ENCODE measurements at places on chromosomes 2 and 18. TPM values are rescaled to one million over a fixed set of nuclear protein-coding genes. Genes with fewer than 3 reads are reported as not detected.

DNA sequence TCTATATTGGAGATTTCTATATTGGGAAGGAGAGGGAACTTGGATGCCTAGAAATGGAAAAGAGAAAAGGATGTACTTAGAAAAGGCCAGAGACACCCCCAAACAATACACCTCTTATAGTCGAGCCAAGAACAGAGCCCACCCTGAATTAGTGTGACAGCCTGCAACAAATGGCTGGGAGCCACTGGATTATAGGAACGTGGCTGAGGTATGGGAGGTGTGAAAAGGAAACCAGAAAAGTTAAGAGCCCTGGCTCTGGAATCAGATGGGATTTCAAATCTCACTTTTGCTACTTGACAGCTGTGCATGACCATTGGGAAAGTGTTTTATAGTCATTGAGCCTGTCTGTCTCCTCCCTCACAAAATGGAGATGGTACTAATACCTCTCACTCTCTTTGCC is 394.0 kb downstream of the ZNF521 start:
- no peaks in the 10 kb centered on the region for H3K36me3 ChIP-seq
- no peak overlapping the region for H3K27ac ChIP-seq
- no peaks in the 10 kb centered on the region for H3K4me1 ChIP-seq
- DNase-seq = no peak
- no peaks in the 10 kb centered on the region for H3K27me3 ChIP-seq

DNA sequence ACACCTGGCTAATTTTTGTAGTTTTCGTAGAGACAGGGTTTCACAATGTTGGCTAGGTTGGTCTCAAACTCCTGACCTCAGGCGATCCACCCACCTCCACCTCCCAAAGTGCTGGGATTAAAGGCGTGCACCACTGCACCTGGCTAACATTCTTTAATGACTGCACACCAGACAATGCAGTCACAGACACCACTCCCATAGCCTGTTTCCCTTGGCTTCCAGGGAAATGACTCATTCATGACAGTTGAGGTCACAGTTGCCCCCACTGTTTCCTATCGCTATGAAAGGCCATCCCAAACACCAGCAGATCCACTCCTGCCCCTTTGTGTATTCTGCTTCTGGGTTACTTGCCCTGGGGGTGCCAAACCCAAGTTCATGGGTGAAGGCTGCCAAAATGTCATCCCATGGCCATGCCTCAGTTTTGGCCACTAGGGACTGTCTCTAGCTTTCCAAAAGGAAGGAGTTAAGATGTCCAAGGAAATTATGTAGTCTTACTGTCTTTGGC is 8.7 kb downstream of the CHMP1B start:
- no peak for DNase-seq
- no peaks in the 10 kb centered on the region for H3K27me3 ChIP-seq
- no peaks in the 10 kb centered on the region for H3K36me3 ChIP-seq
- peak overlapping the region; percentile 99 for H3K27ac ChIP-seq

Gene VWA3B
- 0.59 TPM for total RNA-seq

- H3K4me1 ChIP-seq = no peaks in the 10 kb centered on the region
- H3K36me3 ChIP-seq = no peaks in the 10 kb centered on the region
- no peak overlapping the region for H3K27ac ChIP-seq
- H3K4me3 ChIP-seq = no peak overlapping the region
These were observed 353.3 kb upstream of the LRP1B start for GRCh38 chr2:142484111-142484510.

Gene ANKRD30B
- total RNA-seq = 11.5 TPM

DNA sequence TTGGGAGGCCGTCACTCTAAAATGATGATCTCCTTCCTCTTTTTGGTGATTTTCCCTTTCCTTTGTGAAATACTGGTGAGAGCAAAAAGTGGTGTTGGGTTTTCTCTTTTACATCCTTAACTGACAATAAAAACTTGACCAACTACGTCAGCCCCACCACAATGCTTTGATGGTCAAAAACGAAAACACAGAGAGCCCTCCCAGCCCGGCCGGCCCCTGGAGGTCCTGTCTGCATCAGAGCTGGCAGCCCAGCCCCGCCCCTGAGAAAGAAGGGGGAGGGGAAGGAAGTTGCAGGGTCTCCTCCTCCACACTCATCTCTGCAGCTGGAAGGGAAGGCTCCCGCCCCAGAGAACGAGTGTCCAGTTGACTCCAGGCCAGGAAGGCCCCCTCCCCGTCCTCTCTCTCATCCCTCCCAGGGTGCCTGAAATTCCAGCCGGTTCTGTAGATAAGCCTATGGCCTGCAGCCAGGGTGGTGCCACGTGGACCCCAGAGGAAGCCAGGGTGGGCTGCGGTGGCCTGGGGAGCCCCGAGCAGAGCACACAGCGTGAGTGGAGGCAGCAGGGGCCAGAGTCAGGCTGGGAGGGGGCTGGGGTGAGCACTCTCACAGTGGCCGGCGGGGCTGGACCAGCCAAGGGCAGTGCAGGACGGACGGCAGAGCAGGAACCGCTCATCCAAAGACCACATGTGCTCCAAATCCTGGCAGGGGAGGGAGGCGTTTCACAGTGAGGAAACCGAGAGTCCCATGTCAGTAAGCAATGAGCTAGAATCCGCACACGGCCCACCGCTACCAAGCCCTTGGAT is 19.8 kb downstream of the BIN1 start:
- H3K4me3 ChIP-seq = peak overlapping the region; percentile 63
- DNase-seq = peak; percentile 98
- H3K27ac ChIP-seq = peak overlapping the region; percentile 86

DNA sequence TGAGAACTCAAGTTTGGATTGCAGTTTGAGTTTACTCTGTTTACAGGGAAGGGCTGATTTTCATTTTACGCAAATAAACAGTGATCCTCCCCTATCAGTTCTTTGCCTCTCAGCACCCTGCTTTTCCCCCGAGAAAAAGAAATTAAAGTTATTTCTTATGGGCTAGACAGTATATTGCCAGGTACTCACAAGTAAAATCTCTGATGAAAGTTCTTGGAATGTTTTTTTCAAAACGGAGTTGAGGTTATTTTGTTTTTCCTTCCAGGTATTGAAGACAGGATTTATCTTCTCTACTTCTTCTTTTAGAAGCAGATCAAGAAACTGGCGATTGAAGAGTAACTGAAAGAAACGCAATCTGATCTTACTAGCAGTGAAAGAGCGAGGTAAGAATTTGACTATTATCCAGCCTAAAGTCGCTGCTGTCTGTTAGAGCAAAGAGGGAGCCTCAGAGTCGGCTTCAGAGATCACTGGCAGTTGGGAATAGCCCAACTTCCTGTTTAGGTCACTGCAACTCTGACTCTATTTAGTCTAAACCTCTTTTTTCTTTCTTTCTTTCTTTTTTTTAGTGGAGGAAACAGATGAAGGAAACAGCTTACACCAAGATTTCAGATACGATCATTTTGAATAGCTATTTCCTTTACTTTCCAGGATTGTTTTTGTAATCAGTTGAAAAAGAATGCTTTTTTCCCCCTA is at the start of gene TFPI:
TSS of gene TFPI (minus strand) at position 425 of the 693 bp plus-strand sequence. CDS start 50,667 bp downstream, outside the sequence.
- H3K4me3 ChIP-seq = peak within 1 kb of the TSS; percentile 75
- DNase-seq = peak; percentile 91
- H3K27me3 ChIP-seq = no peaks in the 10 kb centered on the region
- H3K27ac ChIP-seq = peak within 1 kb of the TSS; percentile 97
- peaks cover 31% of the 10 kb centered on the region for H3K4me1 ChIP-seq

GRCh38 chr2:231644426-231644825 is 51.8 kb downstream of the TEX44 start:
- DNase-seq = no peak
- no peak overlapping the region for H3K27ac ChIP-seq
- H3K27me3 ChIP-seq = no peaks in the 10 kb centered on the region
- no peak overlapping the region for H3K4me3 ChIP-seq
- no peaks in the 10 kb centered on the region for H3K36me3 ChIP-seq
- H3K4me1 ChIP-seq = peaks cover 23% of the 10 kb centered on the region

All from osteoblast (primary cell).